Thymus (tissue), 14 donors: ENCODE measurements at places on chromosomes 7 and 10. TPM values are rescaled to one million over a fixed set of nuclear protein-coding genes. Genes with fewer than 3 reads are reported as not detected.

DNA sequence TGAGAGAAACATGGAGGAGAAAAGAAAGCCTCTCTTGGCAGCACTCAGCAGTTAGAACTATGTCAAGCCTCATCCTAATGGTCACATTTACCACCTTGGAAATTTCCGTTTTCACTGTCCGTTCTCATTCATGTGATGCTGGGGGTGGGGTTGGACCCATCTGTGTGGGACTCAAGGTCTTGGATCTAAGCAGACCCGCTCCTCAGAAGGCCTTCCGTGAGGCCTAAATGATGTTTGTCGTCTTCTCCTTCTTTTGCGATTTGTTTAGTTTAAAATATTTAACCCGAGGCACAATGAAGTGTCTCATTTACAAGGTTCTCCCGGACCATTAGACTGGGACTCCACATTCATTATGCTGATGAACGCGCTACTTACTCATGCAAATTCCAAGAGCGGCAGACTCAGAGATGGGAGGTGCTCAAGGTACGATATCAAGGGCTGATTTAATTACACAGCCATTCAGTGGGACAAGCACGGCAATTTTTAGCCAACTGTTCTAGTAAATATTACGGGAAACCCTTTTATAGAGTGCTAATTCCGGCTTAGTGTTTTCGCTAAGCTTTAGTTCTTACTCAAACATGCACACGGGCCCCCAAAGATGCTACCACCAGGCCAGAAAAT lies 109.1 kb upstream of the EFCAB10 start:
- peaks cover 25% of the 10 kb centered on the region for H3K4me1 ChIP-seq
- H3K4me3 ChIP-seq = peak overlapping the region; percentile 82
- peak overlapping the region; percentile 88 for H3K27ac ChIP-seq
- H3K36me3 ChIP-seq = no peaks in the 10 kb centered on the region
- no peak for DNase-seq
- H3K27me3 ChIP-seq = no peaks in the 10 kb centered on the region

DNA sequence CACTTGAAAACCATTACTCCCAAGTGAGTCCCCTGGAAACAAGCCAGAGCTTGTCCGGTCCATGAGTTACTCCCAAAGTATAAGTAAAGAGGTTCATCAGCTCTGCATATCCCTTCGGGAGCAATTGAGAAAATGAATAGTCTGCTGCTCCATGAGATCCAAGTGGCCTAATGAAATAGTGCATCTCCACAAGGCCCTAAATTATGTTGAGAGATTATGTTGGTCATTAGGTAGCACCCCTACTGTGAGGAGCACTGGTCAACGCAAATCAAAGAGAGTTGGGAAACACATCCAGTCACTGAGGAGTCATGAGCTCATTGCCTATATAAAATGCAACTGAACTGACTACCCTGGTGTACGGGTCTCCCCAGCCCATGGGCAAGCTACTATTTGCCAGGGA lies 205.5 kb upstream of the AOAH start:
- no peaks in the 10 kb centered on the region for H3K27me3 ChIP-seq
- no peak overlapping the region for H3K27ac ChIP-seq
- H3K4me1 ChIP-seq = no peaks in the 10 kb centered on the region
- no peaks in the 10 kb centered on the region for H3K36me3 ChIP-seq
- no peak overlapping the region for H3K4me3 ChIP-seq
- no peak for DNase-seq

LRMDA gene
- 2.5 TPM for total RNA-seq

- no peaks in the 10 kb centered on the region for H3K36me3 ChIP-seq
- H3K4me3 ChIP-seq = no peak overlapping the region
- no peak for DNase-seq
- no peak overlapping the region for H3K27ac ChIP-seq
- H3K4me1 ChIP-seq = no peaks in the 10 kb centered on the region
These were observed 174.6 kb downstream of the FRMD4A start for GRCh38 chr10:14156104-14156503.

CRYGN gene
- 1.2 TPM for total RNA-seq

- peak overlapping the region; percentile 90 for H3K27ac ChIP-seq
- H3K4me1 ChIP-seq = peaks cover 18% of the 10 kb centered on the region
- peak overlapping the region; percentile 48 for H3K4me3 ChIP-seq
- H3K27me3 ChIP-seq = no peaks in the 10 kb centered on the region
- H3K36me3 ChIP-seq = peaks cover 34% of the 10 kb centered on the region
These were observed 15.1 kb downstream of the PRSS2 start for GRCh38 chr7:142785841-142786250.

RBM17 gene
- 59.1 TPM for total RNA-seq

IMPDH1 gene
- 11.3 TPM for total RNA-seq

DNA sequence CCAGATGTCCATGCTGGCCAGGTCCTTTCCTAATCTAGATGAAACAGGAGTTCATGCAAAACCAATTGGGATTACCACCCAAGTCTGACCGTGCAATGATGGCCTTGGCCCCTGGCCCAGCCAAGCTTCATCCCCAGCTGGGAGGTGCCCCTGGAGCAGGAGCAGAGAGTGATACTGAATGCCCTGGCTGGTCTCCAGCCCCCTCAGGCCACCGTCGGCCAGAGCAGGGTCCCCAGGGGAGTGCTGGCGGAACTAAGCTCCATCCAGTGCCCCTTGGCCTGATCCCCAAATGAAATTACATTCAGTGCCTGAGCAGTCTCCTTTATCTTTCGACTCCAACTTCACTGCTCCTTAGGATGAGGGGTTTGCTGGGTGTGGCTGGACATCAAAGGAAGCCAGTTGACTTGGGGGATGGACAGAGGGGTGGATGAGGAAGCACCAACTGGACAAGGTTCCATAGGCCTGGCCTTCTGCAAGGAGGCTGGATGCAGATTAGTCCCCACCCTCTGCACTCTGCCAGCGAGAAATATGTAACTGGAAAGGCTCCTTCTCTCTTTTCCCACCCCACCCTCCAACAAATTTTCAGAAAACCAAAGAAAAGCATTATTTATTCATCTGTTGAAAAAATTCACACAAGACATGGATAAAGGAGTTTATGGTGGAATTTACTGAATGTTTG lies 275.5 kb downstream of the PLXNA4 start:
- H3K4me1 ChIP-seq = no peaks in the 10 kb centered on the region
- no peak overlapping the region for H3K4me3 ChIP-seq
- no peaks in the 10 kb centered on the region for H3K27me3 ChIP-seq
- H3K27ac ChIP-seq = no peak overlapping the region
- H3K36me3 ChIP-seq = no peaks in the 10 kb centered on the region
- DNase-seq = no peak

AKR1E2 gene
- total RNA-seq = 3.4 TPM
